ENCODE measurements at places on chromosomes 11 and 22.
A peak's percentile ranks its signal among the peaks of the same experiment; 100 is the strongest.

DNA sequence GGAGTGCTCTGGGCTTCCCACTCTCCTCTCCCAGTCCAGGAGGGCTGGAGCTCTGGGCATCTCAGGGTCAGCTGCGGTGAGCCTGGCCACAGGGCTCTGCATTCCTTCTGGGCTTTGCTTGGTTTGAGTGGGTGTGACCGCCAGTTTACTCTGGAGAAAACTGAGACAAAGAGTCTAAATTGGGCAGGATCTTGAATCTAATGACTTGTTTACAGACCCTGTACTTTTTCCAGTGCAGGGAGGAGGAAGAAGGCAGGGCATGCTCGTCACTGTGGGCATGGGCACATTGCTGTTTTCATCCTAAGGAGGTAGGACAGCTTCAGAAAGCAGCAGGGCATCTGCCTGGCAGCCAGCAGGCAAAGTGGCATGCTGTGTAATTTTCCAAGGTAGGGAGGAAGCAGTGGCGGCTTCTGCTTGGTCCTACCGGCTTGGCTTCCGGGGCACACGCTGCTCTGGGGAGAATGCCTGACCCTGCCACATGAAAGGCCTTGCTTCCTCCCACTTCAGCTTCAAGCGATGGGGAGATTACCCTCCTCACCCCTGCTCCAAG is 22.9 kb downstream of the FLI1 start:
- DNase-seq = no peak
- peaks cover 17% of the 10 kb centered on the region for H3K36me3 ChIP-seq
- peak overlapping the region; percentile 53 for H3K4me3 ChIP-seq

DNA sequence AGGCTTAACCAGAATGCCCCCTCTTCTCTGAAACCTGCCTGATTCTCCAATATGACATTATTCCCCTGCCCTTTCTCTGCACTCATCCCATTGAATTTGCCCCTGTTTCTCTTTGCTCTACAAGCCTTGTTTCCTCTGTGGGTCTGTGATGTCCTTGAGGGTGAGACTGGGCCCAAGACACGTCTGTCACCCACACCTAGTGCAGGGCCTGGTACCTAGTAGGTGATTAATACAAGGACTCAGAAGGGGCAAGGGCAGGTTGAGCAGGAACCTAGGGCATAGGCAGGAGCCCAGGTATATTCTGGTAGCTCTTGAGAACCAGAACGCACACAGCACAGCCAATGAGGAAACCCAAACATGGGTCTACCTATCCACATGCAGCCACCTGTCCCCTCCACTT is 81.9 kb upstream of the HMGXB4 start:
- DNase-seq = no peak
- H3K27me3 ChIP-seq = peaks cover 9% of the 10 kb centered on the region
- no peak overlapping the region for H3K27ac ChIP-seq
- H3K4me1 ChIP-seq = no peaks in the 10 kb centered on the region
- H3K36me3 ChIP-seq = no peaks in the 10 kb centered on the region

DNA sequence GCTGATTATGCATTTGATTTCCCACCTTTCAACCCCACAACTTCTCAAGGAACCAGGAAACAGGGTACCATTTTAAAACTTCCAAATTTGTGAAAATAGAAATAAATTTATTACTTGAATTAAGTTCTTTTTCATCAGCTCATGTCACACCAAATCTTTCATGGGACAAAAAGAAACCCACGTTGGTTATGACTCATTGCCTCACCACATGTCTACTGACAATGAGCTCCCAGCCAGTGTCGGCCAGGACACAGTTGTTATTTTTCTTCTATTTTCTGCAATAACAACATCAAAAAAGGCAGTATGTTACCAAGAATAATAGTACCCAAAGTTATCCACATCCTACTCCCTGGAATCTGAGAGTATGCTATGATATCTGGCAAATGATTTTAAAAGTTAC is 17.3 kb downstream of the MS4A6A start:
- H3K27ac ChIP-seq = no peak overlapping the region
- no peaks in the 10 kb centered on the region for H3K36me3 ChIP-seq
- no peaks in the 10 kb centered on the region for H3K27me3 ChIP-seq
- H3K4me1 ChIP-seq = peaks cover 5% of the 10 kb centered on the region

DNA sequence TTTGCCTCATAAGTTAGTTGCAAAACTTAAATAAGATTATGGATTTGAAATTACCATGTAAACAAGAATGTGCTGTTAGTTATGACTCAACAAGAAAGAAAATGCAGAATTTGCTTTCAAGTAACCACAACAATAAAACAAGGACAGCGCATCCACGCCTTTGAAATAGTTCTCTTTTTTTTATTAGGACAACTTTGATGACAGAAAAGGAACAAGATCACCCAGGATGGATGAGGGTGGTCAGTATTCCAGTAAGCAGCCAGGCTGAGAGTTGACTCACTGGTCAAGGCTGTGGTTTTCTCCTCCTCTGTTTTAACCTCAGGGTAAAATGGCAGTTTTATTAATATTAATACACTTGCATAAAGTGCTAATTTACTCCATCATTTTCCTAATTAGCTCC is 544.4 kb downstream of the OPCML start:
- no peak for DNase-seq
- H3K27me3 ChIP-seq = peaks cover 3% of the 10 kb centered on the region
- no peaks in the 10 kb centered on the region for H3K36me3 ChIP-seq
- H3K4me3 ChIP-seq = no peak overlapping the region
- no peak overlapping the region for H3K27ac ChIP-seq

GRCh38 chr22:22201185-22201929 is 43.2 kb upstream of the VPREB1 start:
- H3K36me3 ChIP-seq = no peaks in the 10 kb centered on the region
- peak; percentile 45 for DNase-seq
- no peak overlapping the region for H3K4me3 ChIP-seq
- H3K27me3 ChIP-seq = peaks cover 10% of the 10 kb centered on the region

GRCh38 chr11:71204748-71205664 is 47.4 kb downstream of the SHANK2 start:
- no peak overlapping the region for H3K4me3 ChIP-seq
- no peaks in the 10 kb centered on the region for H3K27me3 ChIP-seq
- H3K27ac ChIP-seq = no peak overlapping the region
- no peaks in the 10 kb centered on the region for H3K36me3 ChIP-seq
- no peak for DNase-seq

DNA sequence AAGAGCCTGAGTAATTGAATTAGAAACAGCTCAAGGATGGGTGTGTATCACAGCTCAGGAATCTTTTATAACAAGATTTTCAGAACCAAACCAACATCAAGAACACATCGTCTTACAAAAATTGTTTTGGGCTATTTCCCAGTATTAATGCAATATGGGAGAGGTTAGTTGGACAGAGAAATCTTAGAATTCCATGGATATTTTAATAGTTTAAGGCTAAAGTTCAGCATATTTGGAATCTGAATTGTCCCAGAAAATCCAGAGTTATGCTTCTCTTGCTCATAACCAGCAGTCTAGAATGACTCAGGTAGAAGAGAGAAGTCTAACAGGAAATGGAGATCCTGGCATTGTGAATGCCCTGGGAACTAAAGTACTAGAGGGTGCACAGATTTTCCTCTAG is 74.6 kb downstream of the ADM start:
- no peaks in the 10 kb centered on the region for H3K27me3 ChIP-seq
- H3K4me1 ChIP-seq = no peaks in the 10 kb centered on the region
- DNase-seq = no peak
- H3K27ac ChIP-seq = no peak overlapping the region
- no peak overlapping the region for H3K4me3 ChIP-seq
- H3K36me3 ChIP-seq = no peaks in the 10 kb centered on the region

DNA sequence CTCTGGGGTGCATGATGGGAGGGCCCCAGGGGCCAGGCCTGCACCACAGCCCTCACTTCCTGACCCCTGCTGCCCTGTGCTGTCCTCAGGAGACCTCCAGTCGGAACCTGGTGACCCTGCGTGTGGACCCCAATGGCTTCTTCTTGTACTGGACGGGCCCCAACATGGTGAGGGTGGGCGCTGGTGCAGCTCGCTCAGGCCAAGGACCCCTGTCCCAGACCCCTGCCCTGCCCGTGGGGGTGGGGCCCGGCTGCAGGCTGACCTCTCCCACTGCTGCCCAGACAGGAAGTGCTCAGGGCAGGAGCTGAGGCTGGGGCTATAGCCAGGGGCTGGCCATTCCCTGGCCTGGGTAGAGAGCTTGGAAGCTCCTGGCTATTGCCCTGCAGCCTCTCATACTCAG is 3.0 kb downstream of the PLCB3 start:
- no peak for DNase-seq
- H3K4me1 ChIP-seq = peaks cover 6% of the 10 kb centered on the region
- peaks cover 1% of the 10 kb centered on the region for H3K36me3 ChIP-seq
- H3K4me3 ChIP-seq = no peak overlapping the region
- H3K27ac ChIP-seq = no peak overlapping the region

DNA sequence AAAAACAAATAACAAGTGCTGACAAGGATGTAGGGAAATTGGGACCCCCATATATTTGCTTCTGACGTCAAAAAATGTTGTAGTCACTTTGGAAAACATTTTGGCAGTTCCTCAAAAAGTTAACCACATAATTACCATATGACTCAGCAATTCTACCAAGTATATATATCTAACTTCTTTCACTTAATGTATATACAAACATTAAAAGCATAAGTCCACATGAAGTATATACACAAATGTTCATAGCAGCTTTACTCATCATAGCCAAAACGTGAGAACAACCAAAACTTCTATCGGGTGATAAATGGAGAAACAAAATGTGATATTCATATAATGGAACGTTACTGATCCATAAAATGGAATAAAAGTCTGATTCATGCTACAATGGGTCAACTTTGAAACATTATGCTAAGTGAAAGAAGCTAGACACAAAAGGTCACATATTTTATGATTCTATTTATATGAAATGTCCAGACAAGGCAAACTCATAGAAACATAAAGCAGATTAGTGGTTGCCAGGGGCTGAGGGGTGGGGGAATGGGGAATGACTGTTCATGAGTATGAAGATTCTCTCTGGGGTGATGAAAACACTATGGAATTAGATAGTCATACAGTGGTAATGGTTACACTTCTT is 48.7 kb upstream of the TEAD1 start:
- H3K27ac ChIP-seq = no peak overlapping the region
- no peaks in the 10 kb centered on the region for H3K4me1 ChIP-seq
- no peak overlapping the region for H3K4me3 ChIP-seq
- no peak for DNase-seq
- H3K36me3 ChIP-seq = no peaks in the 10 kb centered on the region
- H3K27me3 ChIP-seq = peaks cover 4% of the 10 kb centered on the region

- DNase-seq = no peak
- no peaks in the 10 kb centered on the region for H3K4me1 ChIP-seq
- H3K4me3 ChIP-seq = no peak overlapping the region
- H3K27me3 ChIP-seq = peaks cover 4% of the 10 kb centered on the region
- H3K27ac ChIP-seq = no peak overlapping the region
- H3K36me3 ChIP-seq = no peaks in the 10 kb centered on the region
Observed at GRCh38 chr11:119783466-119784400, 54.7 kb upstream of the NECTIN1 start.

DNA sequence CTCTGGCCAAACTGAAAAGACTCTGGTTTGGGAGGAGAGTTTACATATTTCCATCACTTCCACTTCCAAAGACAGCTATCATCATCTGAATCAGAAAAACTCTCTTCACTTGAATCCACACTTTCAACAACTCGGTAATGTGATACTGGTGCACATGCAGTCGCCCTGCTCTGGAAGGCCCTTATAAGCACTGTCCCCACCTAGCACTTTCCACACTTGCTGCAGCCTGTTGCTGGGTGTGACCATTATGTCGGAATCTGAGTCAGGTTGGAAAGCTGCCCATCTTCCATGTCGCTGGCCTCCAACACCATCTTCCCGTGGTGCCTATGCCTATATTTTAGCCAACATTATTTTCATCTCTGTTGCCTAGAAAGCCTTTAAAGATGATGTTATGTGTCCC is 1.1 kb upstream of the OR10A5 start:
- H3K27ac ChIP-seq = no peak overlapping the region
- no peaks in the 10 kb centered on the region for H3K36me3 ChIP-seq
- no peak for DNase-seq
- no peak overlapping the region for H3K4me3 ChIP-seq
